Adipocyte (in vitro differentiated cells): ENCODE measurements at places on chromosomes 4 and X.

GRCh38 chr4:107845681-107846080, 20.9 kb downstream of the SGMS2 start:
- peak; percentile 48 for DNase-seq

GRCh38 chr4:15286041-15286440, 141.8 kb upstream of the C1QTNF7 start:
- no peak for DNase-seq

DNA sequence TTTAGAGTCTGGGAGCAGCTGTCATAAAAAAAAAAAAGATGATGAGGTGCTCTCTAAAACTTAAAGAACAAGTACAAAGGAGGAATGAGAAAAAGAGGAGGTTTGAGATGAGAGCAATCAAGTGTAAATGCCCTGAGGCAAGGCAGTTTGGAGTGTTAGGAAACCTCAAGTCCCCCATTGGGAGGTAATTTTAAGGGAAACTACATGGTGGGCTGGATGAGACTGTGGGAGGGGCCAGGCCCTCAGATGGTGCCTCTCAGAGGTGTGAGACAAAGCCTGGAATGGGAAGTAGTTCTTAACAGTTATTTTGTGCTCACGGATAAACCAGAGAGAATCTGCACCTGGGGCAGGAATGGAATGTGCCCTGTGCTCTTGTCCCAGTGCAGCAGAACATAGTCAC, 1.9 kb upstream of the MAGEB3 start:
- DNase-seq: no peak

- DNase-seq: peak; percentile 54
These were observed 2.5 kb downstream of the FGF5 start for GRCh38 chr4:80268936-80269335.

GRCh38 chrX:73668779-73669178, 105.8 kb downstream of the CHIC1 start:
- no peak for DNase-seq

GRCh38 chr4:60723796-60724195, 476.3 kb upstream of the ADGRL3 start:
- DNase-seq: no peak

DNA sequence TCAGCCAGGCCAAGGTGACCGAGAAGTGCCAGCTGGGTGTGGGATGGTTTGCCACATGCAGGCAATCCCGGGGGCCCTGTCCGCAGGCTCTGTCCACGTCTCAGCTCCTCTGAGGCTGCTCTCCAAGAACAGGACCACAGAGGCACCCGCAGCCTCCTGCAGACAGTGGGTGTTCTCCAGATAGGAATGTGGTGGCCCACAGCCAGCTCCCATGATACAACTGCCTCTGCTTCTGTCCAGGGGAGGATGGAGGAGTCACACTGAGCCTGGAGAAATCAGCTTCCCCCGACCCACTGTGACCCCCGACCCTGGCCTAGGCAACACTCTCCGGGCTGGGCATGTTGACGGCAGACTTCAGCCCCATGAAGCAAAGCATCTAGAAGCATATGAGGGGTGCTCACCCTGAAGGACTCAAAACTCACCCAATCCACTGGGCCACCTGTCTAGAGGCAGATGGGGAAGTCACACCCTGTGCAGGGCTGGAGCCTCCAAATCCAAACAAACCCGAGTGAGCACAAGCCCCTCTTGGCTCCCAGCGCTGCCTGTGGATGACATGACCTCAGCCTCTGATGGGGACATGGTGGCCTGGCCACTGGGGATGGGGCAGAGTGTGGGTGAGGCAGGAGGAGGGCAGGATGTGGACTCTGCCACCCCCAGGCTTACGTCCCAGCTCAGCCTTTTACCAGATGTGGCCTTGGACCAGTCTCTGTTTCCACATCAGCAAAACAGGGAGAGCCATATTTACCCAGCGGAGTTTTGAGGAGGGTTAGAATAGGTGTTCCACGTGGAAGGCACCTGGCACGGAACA, 102.3 kb downstream of the PSAPL1 start:
- peak; percentile 65 for DNase-seq

DNA sequence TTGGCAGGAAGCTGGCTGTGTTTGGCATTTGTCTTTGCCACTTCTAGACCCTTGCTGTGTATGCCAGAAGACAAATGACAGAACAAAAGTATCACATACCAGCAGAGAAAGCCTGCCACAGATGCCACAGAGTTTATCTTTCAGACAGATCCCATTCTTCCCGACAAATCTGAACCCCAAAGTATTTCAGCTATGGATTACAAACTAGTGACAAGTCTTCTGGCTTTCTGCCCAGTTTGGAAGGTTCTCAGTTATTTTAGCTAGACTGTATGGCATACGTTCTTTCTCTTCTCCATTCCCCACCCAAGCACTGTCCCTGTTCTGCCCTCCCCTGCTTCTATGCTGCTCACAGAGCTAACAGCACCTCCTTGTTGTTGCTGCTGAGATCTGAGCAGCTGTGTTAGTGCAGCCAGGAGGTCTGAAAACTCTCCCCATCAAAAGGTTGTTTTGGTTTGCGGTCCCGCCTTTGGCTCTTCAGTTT, 236.7 kb downstream of the FRAS1 start:
- peak; percentile 87 for DNase-seq

DNA sequence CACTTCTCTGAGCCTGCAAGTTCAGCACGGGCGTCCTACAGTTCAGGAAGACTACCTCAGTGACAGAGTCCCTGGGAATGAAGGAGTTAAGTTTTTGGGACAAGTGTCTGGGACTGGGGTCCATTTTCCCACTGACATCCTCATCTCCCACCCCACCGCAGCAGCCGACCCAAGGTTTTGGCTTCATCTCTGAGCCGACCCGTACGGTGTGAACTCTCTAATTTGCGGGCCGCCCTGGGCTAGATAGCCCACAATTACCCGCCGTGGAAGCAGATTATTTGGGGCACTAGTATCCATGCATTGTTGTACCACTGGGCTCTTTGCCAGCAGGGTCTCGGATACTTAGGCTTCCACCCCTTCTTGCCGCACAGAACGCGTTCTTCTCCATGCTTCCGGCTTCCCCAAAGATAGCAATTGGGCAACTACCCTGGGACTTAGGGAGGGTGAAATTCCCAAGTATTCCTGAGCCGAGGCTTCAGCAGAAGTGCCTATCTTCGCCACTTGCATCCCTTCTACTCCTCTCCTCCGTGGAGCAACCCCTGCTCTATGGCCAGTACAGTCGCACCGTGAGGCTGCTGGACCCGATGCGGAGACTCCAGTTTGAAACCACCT, 2.4 kb downstream of the IL1RAPL2 start:
- DNase-seq: no peak

DNA sequence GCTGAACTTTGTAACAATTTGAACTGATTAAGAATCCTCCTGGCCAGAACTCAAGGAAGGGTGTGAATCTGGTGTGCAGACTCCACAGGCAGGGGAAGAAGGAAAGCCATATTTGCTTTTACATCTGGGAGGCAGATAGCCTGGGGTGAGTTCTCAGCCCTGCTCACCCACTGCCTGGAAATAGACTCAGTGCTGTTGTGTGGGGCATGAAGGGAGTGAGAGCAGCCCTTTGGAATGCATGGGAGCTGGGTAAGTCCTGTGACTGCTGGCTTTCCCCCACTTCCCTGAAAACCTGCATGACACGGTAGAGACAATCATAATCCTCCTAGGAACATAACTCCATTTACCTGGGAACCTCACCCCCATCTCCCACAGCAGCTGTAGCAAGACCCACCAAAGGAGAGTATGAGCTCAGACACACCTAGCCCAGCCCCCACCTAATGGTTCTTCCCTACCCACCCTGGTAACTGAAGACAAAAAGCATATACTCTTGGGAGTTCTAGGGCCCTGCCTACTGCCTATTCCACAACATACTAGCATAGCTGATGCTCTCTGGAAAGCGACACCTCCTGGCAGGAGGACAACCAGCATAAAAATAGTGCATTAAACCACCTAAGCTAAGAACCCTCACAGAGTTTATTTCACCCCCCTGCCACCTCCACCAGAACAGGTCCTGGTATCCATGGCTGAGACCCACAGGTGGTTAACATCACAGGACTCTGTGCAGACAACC, 59.3 kb upstream of the UBQLN2 start:
- DNase-seq: peak; percentile 0

DNA sequence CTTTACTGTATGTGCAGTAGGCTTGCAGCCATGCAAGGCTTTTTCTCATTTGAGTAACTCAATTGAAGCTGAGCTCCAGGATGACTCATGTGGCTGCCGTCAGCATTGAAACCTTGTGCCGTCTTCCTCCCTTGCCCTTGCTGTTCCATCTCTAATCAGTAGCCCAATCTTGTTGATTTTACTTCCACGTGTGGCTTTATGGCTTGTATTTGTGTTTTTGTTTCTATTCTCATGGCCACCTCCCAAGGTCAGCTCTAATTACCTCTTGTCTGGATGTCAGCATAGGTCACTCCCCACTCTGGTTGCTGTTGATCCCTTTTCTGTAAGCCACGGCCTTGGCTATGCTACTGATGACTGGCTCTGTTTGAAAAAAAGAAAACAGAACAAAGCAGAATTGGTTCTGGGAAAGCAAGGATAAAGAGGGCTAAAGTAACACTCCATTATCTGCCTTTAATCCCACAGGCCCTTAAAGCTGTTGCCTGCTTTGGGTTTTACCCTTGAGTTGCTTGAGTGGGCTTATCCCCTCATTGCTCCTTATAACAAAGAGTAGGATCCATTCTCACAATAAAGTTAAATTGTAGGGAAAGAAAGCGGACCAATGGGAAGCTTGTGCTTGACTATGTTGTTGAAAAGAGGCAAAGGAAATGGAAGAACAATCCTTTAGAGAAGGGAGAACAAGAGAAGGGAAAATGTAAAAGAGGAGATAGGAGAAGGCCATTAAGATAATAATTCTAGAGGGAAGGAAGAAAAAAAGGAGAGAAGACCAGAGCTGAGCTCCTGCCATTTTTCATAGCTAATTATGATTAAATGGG, 173.9 kb upstream of the PGRMC2 start:
- DNase-seq: peak; percentile 88

- no peak for DNase-seq
These were observed at the start of gene KLF8 for GRCh38 chrX:56232221-56233082. KLF8 (plus strand) TSS chrX:56232356; CDS start chrX:56233335, 979 bp downstream.

GRCh38 chrX:30992381-30992904, 79.4 kb downstream of the FTHL17 start:
- DNase-seq: no peak

- no peak for DNase-seq
These were observed 622.9 kb downstream of the PCDH7 start for GRCh38 chr4:31343061-31343460.

DNA sequence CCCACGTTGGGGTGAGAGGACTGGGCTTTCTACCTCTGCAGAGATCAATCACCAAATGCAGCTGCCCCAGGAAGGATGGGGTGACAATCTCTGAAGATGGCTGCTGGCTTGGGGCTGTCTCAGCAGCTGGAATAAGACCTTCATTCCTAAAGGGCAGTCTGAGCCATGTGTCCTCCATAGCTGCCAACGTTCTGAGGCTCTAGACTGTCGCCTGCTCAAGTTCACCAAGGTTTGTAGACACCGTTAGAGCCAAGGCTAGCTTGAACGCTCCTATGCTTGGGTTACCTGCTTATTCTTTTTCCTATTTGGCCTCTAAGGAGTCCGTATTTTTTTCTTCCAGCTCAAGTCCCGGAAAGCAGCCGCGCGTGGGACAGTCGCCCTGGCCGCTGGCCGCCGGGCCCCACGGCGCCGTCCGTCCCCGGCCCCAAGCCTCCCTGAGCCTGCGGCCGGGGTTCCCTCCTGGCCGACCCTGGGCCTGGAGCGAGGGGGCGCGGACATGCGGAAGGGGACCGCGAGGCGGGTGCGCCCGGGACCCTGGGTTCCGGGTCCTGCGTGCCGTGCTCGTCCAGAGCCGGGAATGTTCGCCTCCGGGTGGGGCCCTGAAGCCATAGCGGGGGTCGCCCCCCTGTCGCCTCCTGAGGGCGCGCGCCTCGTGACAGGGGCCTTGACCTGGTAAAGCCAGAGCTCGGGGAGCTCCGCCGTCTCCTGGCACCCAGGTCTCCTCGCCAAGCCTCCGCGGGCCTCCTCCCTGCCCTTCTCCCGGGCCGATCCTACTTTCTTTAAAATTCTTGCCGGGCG, 23.3 kb downstream of the MRFAP1 start:
- no peak for DNase-seq

- peak; percentile 90 for DNase-seq
These were observed 36.9 kb downstream of the SORBS2 start for GRCh38 chr4:185774845-185775680.

- no peak for DNase-seq
These were observed 239.6 kb downstream of the PARM1 start for GRCh38 chr4:75172551-75172950.

- DNase-seq: peak; percentile 31
These were observed 412.0 kb upstream of the ATOH1 start for GRCh38 chr4:93416344-93417128.

DNA sequence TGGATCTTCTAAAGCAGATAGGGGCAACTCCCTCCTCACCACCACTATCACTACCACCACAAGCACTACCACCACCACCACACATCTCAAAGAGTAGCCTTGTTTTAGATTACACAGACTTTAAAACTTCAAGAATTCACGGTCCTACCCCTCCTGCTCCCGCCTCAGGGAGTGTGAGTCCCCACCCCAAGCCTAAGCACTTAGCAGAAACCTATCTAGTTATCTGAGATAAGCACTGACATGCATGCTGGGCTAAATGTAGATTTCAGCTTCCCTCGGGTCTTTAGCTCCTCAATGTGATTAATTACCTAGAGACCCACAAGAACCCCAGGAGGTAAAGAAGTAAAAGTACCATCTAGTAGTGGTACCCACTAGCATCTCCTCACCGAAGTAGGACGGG, 775 bp downstream of the AMOT start:
- no peak for DNase-seq

- DNase-seq: no peak
These were observed 61.7 kb downstream of the PALLD start for GRCh38 chr4:168558599-168558998.

DNA sequence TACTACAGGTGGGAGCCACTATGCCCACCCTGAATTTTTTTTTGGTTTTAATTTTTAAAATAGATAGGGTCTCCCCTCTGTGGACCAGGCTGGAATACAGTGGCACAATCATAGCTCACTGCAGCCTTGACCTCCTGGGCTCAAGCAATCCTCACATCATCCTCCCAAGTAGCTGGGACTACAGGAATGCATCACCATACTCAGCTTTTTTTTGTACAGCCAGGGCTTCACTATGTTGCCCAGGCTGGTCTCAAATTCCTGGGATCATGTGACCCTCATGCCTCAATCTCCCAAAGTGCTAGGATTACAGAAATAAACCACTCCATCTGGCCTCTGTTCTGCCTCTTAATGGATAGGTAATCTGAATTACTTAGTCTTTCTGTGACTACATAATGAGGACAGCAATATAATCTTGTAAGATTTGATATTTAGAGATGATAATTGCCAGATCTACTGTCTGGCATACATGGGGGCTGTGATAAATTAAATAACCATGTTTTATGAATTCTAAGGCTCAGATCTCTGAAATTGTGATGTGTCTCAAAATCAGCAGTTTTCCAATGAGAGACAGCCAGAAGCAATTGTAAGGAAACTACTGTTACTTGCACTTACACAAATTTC, 26.7 kb downstream of the PDS5A start:
- peak; percentile 15 for DNase-seq

- peak; percentile 10 for DNase-seq
These were observed 53.0 kb downstream of the COQ2 start for GRCh38 chr4:83231620-83232076.

GRCh38 chr4:80305466-80305865, 30.1 kb upstream of the CFAP299 start:
- peak; percentile 50 for DNase-seq

- no peak for DNase-seq
These were observed 66.7 kb upstream of the SMARCAD1 start for GRCh38 chr4:94141001-94141400.
